ENCODE measurements at places on chromosomes 12 and 14. TPM values are rescaled to one million over a fixed set of nuclear protein-coding genes. Genes with fewer than 3 reads are reported as not detected.

NOXRED1 gene
- total RNA-seq = 9.0 TPM

EGLN3 gene
- total RNA-seq = 9.2 TPM

TAS2R30 gene
- 6.3 TPM for total RNA-seq

- DNase-seq = no peak
Observed at GRCh38 chr14:65290830-65291229, 121.7 kb upstream of the FUT8 start.

GRCh38 chr12:51994959-51995358, 11.8 kb upstream of the TAMALIN start:
- no peak for DNase-seq

DNA sequence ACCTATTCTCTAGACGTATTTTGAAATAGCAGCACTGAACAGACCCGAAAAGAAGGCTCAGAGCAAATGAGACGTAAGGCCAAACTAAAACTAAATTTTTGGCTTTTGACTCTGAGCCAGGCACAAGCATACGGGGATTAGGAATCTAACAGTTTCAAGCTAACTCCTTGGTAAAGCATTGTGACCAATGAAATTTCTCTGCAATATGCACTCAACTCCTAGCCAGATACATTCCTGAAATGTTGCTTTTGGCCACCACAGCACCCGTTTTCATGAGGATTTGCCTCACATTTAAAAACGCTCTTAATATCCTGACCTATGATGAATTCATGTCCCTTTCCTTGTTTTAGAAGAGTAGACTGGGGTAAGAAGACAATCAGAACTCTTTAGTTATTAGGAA, 53.1 kb upstream of the NPFF start:
- no peak for DNase-seq

DNA sequence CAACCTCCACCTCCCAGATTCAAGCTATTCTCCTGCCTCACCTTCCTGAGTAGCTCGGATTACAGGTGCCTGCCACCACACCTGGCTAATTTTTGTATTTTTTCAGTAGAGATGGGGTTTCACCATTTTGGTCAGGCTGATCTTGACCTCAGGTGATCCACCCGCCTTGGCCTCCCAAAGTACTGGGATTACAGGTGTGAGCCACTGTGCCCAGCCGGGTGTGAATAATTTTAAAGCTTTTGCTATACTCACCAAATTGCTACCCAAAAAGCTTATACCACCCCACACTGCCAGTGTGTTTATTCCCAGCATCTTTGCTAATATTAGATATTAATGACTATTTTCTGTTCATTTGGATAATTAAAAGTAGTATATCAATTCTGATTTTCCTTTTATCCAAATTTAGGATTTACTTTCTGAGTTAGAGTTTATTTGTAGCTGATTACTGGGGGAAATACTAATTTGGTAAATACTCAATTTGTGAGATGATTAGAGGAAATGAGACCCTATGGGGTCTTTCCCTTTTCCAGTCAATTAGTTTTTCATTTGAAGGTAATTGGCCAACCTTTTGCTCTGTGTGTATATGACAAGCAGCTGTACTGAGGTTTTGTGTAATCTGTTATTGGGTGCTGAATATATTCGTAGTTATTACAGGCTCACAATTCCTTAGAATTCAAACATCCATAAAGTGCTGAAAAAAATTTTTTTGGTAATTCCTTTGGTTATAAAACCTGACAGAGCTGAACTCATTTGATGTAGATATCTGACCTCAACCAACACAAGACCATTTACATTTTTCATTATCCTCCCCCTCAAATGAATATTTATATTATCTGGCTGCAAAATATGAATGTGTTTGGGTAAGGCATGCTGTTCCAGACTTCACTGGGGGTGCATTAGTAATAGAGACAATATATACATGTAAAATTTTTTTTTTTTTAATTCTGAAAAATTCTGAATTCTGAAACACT, 73.6 kb downstream of the ANO6 start:
- no peak for DNase-seq

DNA sequence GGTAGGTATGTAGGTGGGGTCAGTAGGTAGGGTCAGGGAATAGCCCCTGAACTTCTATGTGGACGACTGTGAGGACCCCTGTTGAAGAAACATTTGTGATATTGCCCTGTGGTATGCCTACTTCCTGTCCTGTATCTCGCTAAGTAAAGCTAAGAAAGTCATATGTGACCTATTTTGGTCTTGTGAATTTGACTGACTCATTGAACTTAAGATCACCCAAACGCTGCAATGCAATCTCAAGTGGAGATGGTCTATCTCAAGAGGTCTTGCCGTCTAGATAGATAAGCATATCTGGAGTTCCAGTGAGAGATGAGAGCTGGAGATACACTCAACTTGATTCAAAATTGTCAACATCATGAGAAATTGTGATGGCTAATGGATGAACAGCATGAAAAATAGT, 73.8 kb downstream of the TRAFD1 start:
- DNase-seq = no peak

LPAR5 gene
- 11.4 TPM for total RNA-seq

DNA sequence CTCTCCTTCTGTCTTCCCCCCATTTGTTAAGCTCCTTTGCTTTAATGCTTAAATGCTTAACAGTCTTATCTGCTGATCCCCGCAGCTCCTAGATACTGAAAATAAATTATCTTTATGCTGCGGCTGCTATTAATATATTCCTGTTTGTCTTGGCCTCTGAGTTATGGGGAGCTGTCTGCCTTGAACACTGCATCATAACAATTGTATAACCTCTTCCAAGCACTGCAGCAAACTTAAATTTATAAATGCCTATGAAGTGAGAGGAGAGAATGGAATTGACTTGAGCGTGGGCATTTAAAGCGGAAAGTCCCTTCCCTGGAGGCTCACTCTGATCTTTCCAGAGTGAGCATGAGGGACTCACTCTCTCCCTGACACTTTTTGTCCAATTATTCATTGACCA, 23.1 kb upstream of the DCP1B start:
- no peak for DNase-seq

DNA sequence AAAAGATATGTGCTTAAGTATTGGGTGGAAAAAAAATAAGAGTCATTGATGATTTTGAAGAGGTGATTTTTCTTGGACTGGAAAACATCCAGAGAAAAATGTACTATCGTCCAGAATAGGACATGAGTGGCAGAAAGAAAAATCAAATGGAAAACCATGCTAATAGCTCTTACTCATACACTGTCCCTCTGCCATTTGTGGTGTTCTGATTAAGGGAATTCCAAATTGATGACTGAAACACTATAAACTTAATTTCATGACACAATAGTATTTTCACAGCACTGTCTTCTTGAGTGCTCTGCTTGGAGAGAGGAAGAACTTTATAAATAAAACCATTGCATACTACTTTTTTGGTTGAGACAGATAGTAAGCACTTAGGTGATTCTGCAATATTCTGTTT, 72.4 kb downstream of the USP15 start:
- no peak for DNase-seq

DNA sequence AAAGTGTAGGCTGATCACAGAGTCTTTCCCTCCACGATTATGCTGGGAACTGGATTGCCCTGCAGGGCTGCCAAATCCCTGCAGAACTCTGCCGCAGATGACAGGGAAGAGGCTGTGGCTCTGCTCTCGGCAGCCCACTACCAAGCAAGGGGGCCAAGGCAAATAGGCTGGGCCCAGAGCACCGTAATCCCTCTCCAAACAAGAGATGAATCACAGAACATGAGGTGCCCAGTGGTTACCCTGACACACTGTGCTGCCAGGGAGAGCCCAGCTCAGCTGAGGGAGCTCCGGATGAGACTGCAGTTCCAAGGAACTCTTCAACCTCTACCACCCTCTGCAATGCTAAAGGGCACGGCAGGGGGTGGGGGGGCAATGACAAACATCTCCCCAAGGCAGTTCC, 33.9 kb downstream of the STON2 start:
- no peak for DNase-seq

DNA sequence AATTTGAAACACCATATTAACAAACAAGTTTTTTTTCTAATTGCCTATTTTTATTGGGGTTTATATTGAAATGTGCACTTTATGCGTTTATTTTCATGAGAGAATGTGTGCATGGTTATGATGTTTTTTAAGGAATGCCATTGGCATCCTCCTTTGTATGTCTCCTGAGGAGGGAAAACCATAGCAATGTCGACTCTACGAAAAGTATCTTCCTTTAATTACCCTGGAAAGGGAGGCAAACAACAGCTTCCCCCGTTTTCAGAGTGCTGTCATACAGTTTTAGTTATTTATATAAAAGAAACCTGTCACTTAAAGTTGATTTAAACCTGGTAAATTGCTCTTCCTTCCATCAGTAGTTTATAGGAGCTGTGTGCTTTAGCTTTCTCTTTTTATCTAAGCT, 117.4 kb downstream of the PLEKHA5 start:
- DNase-seq = no peak

ETFBKMT gene
- total RNA-seq = 7.9 TPM

CCDC197 gene
- not detected for total RNA-seq

DNA sequence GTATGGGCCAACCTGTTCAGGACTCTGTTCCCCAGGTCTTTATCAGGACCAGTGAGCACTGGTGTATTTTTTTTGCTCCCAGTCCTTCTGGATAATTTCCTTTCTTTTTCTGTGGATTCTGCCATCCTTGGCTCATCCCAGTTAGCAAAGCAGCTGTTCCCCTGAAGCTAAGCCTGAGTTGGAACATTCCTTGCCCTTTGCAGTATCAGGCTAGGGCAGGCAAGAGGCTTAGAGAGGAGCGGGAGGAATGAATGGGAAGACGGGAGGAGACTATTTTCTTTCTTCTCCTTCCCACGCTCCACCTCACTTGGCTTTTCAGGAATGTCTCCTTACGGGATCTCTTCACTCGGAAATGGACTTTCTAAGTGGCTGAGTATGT, 29.2 kb downstream of the ERG28 start:
- DNase-seq = no peak

DNA sequence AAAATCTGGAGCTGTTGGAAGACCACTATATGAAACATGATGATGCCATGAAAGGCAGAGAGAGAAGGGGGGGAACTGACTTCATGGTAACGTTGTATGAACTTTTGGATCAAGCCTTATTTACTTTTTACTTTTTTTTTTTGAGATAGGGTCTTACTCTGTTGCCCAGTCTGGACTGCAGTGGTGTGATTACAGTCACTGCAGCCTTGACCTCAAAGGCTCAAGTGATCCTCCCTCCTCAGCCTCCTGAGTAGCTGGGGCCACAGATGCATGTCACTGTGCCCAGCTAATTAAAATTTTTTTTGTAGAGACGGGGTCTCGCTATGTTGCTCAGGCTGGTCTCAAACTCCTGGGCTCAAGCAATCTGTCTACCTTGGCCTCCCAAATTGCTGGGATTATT, 31.3 kb upstream of the CTDSP2 start:
- DNase-seq = no peak

CCNB1IP1 gene
- total RNA-seq = 51.3 TPM
